ENCODE measurements at places on chromosomes 3 and 15.
A peak's percentile ranks its signal among the peaks of the same experiment; 100 is the strongest.

DNA sequence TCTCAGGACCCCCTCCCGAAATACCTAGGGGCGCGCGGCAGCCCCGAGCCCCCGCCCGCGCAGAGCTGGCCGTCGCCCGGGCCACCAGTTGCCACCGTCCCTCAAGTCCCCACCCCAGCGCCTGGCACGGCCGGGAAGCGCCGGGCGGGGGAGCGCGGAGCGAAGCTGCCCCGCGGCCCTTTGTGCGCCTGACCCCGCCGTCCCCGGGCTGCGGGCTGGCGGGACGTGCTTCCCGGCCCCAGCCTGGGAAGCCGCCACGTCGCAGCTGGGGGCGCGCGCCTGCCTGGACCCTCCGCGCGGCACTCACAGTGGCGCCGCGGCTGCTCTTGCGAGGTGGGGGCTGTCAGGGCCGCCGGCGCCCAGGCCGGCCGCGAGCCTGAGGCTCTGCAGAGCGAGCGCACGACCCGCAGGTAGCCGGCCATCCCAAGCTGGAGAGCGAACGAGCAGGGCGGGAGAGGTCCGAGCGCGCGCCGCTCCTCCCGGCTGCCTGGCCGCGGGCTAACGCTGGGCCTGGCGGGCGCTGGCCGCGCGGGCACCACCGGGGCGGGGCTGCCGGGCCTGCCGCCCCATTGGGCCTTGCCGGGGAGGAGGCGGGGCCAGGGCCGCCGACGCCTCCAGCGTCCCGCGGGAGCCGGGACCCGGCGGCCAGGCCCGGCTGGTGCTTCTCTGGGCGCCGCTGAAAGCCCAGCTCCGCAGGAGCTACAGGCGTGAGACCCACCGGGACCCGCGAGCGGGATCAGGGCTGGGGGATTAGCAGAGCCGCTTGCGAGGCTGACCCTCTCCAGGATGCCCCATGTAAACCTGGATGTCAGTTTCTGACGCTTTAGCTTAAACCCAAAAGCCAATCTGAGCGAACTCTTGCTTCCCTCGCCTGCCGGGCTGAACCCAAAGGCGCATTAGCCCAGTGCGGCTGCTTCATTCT, at the start of gene IDH2:
TSS of gene IDH2 (minus strand) at position 500 of the 922 bp plus-strand sequence. CDS start at position 422, 78 bp downstream.
- peak; percentile 94 for DNase-seq

DNA sequence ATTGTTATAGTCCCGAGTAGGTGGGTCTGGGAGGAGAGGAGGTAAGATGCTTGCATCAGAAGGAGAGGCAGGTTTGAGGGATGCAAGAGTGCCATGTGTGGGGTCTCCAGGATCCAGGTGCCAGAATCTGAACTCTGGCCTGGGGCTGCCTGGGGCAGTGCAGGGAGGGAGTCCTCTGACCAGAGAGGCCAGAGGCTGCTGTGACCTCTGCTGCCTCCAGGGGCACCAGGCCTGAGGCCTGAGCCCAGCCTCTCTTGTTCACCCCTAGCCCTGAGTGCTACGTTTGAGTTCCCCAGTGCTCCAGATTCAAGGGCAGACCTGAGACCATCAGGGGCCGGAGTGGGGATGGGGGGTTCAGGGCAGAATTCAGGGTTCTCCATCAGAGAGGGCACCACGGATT, 7.4 kb downstream of the SLC38A3 start:
- no peak for DNase-seq

- DNase-seq: no peak
Measured at GRCh38 chr15:80578206-80578595, 116.9 kb upstream of the ABHD17C start.

DNA sequence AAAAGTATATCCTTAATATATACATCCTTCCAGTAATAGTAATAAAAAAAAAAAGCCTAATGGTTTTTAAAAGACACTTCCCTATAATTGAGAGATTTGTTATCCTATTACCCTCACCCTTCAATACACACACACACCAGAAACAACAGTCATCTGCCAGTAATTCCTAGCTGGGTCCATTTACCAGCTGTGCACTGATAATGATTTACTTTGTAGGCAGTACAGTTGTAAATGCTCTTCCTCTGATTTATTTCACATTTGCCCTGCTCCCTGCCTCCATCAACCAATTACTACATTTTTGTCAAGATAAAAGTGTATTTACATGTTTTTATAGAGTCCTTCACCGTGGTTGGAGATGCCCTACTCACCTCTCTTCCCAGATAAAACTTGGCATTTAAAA, 12.4 kb downstream of the TPM1 start:
- no peak for DNase-seq

DNA sequence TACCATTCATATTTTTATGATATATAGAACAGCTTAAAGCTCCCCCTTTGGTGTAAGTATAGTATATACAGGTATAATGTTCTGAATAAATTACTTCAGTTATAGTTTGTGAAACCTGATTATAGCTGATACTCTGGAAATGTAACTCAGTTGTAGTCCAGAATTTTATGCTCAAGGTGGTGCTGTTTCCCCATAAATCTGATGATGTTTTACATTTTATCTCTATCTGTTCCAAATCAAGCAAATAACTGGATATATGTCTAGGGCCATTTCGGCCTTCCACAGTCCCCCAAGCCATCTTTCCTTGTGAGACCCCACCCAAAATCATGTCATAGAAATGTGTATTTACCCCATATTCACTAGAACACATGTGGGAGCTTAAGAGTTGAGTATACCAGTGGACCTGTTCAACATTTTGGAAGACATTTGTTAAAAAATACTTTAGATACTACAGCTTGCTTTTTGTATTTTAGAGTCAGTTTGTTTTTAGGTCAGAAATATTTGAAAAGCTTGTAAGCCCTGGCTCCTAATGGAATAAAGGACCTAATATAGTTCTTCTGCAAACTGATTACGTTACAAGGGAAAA, 107.1 kb downstream of the ATG7 start:
- peak; percentile 23 for DNase-seq

GRCh38 chr15:91465696-91466095, 365.6 kb downstream of the SV2B start:
- no peak for DNase-seq

- no peak for DNase-seq
Measured at GRCh38 chr3:25461946-25462345, 33.9 kb downstream of the RARB start.

DNA sequence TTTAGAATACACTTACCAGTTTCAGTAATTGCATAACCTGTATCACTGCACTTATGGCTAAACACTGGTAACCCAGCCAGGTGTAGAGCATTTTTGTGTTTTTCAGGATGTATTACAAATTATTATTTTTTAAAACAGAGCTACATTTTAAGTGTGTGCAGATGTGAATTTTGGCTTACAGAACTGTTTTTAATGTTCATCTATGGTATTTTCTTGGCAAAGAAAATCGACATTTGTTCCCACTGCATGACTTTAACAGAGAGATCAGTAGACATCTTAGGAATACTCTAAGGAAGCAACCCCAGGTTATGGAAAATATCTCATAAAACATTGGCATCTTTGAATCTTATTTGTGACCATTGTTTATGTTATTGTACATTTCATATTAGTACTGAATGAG, 73.3 kb downstream of the ATP13A4 start:
- DNase-seq: no peak

- DNase-seq: no peak
Measured at GRCh38 chr3:71831599-71831998, 46.7 kb upstream of the PROK2 start.

DNA sequence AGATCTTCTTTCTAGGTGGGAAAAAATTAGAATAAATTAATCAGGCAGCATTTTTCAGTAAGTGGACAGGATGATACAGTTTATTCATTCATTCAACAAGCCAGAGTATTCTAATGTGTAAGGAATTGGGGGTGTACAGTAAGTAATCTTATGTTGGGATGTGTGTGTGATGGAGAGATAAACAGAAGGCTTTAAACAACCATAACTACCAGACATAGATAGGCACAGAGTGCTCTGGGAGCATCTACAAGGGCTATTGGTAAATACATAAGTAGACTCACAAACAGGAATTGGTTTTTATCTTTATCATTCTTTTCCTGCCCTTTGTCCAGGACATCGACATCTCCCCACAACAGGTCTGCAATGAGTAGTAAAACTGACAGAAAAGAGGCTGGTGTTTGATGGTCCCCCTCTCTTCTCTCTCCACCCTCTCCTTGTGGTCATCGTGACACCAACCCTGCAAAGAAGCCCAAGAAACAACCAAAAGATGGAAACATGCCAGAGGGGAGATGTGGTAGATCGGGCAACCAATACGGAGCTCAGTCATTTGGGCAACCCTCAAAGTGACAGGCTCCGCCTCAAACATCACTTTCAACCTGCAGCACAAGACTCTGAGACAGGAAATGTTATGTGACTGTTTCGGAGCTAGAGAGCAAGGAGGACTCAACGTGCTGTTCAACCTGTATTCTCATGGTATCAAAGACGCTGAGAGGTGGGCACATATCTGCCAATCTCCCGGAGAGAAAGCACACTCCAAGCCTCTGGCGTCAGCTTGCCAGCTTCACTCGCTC, 28.7 kb upstream of the B3GNT5 start:
- DNase-seq: no peak

- DNase-seq: no peak
Measured at GRCh38 chr3:124227150-124227630, 235.3 kb upstream of the ROPN1 start.

GRCh38 chr3:192223815-192224214, 503.5 kb downstream of the FGF12 start:
- no peak for DNase-seq

DNA sequence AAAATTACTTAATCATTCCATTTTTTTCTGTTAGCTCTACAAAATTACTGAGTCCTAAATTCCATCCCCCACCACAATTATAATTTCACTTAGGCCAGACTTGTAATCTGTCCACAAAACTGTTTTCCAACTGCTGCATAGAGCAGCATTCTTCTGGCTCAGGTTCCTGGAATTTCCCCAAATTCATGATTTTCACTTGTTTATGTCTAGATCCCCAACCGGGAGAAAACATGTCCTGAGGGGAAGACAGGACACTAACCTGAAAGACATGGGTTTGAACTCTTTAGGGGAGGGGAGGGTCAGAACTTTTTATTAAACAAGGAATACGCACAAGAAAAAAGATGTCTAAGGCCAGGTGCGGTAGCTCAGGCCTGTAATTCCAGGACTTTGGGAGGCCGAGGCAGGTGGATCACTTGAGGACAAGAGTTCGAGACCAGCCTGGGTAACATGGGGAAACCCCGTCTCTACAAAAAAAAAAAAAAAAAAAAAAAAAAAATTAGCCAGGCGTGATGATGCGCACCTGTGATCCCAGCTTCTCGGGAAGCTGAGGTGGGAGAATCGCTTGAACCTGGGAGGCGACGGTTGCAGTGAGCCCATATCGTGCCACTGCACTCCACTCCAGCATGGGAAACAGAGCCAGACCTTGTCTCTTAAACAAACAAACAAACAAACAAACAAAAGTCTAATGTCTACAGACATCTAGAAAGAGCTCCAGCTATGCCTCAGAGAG, 1.5 kb downstream of the ETFA start:
- no peak for DNase-seq

DNA sequence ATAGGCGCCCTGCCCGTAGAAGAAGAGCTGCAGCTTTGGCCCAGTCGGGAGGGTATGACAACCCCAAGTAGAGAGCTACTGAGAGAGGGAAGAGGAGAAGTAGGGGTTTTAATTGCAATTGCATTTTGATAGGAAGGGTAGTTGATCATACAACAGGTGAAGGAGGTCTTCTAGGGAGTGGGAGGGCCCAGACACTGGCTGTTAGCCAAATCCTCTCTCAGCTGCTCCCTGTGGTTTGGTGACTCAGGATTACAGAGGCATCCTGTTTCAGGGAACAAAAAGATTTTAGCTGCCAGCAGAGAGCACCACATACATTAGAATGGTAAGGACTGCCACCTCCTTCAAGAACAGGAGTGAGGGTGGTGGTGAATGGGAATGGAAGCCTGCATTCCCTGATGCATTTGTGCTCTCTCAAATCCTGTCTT, 408.9 kb upstream of the THBS1 start:
- DNase-seq: peak; percentile 11

DNA sequence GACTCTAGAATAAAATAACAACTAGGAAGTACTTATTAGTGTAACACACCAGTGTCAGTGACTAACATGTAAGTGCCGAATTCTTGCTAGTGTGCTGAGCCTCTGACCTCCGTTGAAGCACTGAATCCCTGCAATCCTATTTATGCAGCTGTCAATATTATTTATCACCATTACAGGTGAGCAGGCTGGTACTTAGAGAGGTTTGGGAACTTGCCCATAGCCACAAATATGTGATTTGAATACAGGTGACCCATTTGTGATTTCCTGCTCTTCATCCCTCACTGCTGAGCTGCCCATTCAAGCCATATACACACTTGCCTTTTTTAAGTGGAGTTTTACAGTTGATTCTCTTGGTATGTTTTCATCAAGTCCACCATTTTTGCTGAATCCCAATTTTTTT, 12.2 kb downstream of the EIF4E3 start:
- DNase-seq: no peak

DNA sequence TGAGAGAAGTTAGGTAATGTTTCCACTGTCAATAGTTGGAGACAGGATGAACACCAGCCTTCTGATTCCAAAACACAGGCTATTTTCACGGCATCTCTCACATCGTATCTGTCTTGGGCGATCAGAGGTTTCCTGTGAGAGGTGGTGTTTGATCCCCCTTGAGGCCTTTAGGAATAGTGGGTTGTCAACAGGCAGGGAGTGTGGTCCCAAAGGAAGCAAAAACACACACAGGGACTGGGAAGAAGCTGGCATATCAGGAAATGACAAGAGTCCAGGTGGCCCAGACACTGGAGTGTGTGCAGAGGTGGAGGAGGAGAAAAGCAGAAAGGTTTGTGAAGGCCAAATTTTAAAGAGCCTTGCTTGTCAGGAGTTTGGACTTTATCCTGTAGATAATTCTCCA, 6.6 kb upstream of the MAGEF1 start:
- no peak for DNase-seq

- no peak for DNase-seq
Measured at GRCh38 chr3:193767353-193768069, 174.5 kb downstream of the OPA1 start.

GRCh38 chr15:50993598-50993997, 85.1 kb downstream of the AP4E1 start:
- DNase-seq: no peak

DNA sequence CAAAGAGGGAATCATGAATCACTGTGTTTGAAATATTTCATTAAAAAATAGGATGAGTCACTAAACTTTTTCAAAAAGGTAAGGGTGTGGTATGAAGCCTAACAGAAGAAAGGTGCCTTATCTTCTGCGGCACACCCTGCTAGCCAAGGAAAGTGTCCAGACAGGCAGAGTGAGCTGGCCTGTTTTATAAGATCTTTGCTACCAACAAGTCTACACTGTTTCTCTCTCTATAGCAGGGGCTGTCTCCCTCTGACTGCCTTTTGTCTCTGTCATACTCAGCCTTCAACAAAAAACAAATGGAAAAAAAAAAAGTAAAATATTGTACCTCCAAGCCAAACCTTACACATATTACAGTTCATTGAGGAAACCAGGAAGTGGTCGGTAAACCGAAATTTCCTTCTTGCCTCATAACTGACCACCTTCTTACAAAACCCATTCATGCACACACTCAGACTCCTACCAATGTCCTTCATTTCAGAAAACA, 9.1 kb downstream of the ZDHHC3 start:
- DNase-seq: no peak

Measured in HuH-7.5 (cell line).